Fibroblast of the conjunctiva (primary cell): ENCODE measurements at places on chromosomes 1 and 21.

DNA sequence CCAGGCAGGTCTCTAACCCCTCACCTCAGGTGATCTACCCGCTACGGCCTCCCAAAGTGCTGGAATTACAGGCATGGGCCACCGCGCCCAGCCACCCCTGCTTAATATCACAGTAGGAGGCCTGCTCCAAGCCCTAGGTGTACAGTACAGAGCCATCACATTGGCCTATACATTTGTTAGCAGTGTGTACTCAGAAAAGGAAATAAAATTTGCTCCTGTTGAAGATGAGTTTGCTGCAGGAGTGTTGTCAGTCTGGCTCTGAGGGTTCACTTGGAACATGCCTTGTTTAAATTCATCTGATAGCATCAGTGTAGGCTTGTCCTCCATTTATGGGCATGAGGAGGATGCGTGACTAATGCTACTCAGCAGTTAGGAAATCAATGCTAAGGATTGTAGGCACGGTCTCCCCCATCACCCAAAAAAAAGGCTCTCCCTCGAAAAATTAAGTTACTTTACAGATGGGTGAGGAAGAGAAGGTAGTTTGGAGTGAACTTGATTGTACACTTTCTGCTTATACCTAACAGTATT lies 4.6 kb upstream of the ENAH start:
- DNase-seq, result peak; percentile 72

DNA sequence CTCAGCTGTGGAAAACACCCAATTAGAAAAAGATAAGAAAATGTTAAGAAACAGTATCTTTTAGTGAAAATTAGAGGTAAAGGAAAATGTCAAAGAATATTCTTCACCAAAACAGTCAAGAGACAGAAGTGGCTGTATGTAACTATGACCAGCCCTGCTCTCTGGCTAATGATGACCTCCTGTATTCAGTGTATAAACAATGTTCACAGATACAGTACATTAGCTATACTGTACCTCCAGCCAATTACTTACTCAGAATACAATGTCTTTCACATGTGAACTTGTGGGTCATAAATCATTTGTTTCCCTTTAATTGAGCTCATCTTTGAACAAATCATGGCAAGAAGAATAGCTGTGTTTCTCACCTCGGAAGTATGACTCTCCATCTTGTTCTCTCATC lies 432.0 kb downstream of the LMO4 start:
- DNase-seq, result no peak

DNA sequence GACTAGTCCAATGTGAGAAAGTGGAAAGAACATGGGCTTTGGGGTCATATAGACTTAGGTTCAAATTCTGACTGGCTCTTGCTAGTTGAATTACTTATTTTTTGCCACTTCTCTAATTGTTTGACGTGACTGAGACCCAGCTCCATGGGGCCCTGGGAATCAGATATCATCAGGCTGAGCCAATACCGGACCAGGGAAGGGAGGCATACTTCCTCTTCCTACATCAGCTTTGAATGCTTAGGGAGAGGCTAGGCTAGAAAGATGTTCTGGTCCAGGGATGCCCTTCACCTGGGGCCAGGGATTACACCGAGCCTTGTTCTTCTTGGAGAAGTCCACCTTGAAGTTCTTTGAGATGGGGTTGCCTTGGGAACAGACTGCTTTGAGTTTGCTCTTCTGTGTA lies 3.7 kb upstream of the NR1I3 start:
- no peak for DNase-seq

GRCh38 chr1:36699113-36699911 lies 216.6 kb upstream of the CSF3R start:
- DNase-seq, result no peak

DNA sequence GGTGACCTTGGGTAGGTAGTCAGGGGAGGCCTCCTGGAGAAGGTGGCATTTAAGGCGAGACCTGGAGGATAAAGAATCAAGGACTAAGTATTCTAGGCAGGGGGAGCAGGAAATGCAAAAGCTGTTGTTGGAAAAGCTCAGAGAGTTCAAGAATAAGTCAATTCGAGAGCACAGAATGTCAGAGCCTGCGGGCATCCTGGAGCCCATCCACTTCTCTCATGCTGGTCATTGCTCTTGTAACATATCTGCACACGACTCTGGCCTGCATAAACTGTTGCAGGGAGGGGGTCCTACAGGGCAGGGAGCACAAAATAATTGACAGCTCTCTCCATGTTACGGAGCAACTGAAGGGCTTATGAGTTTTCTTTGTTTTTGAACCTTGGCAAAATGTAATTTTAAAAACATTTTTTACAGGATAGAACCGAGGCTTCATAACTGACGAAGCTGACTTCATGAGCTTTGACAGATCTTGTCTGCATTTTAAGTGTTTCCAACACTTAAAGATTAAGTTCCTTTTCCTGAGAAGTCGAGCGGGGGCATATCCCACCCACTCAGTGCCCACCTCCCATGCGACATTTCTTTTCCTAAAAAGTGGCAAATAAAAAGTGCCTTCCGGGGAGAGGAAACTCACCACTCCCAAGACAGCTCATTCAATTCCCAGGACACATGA lies 4.2 kb downstream of the PLA2G5 start:
- no peak for DNase-seq

- no peak for DNase-seq
These were observed 47.7 kb downstream of the CACHD1 start for GRCh38 chr1:64517640-64518039.

- DNase-seq, result no peak
These were observed 3.8 kb upstream of the EDN2 start for GRCh38 chr1:41488040-41488951.

DNA sequence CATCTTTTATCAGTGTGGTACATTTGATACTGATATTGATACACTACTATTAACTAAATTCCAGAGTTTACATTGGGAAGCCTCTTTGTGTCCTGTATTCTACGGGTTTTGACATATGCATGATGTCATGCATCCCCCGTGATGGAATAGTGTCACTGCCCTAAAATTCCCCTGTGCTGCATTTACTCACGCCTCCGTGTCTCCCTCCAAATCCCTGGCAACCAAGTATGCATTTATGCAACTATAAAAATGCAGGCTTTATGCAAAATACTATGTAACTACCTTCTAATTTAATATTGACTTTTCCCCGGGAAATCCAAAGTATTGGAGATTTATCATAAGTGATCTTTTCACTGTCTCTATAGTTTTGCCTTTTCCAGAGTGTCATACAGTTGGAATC lies 453.7 kb upstream of the RUNX1 start:
- DNase-seq, result no peak

GRCh38 chr1:69952676-69953075 lies 252.7 kb downstream of the LRRC40 start:
- DNase-seq, result no peak

GRCh38 chr1:26972390-26972789 lies 12.1 kb upstream of the KDF1 start:
- no peak for DNase-seq

DNA sequence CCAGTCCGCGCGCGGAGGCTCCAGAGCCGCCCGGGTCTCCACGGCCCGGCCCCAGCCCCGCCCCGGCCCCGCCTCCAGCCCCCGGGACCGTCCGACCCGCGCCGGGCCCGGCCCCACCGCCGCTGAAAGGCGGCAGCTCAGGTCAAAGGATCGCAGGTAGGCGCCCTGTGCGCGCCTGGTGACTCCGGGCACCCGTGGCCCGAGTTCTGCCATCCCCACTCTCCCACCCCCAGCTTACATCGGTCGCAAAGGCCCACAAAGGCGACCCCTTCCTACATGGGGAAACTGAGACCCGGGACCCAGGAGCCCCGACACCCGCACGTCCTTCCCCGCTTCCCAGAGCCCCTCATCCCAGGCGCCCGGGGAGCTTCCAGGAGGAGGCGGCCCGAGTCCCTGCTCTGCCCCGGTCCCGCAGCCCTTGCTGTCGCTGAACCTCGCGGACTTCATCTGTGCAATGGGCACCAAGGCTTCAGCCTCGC lies at the start of gene TMEM200B:
Gene TMEM200B (minus strand): TSS at position 17 of the 479 bp plus-strand sequence. CDS start 2,075 bp downstream, outside the sequence.
- no peak for DNase-seq

DNA sequence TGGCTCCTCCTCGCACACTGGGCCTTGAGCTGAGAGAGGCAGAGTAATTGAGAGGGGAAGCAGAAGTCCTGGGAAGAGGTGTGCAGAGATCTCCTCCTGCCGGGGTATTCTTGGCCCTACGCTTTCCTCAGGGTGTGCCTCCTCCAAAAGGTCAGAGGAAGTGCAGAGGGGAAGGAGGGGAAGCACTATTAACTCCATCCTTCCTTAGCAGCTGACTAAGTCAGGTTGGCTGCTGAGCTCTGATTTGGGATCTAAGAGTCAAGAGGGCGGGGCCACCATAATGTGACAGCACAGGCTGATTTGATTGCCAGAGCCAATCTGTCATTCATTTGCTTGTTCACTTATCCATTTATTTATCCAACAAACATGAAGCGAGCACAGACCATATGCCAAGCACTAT lies 12.3 kb downstream of the ATP2B4 start:
- DNase-seq, result no peak

- DNase-seq, result no peak
These were observed 1.9 kb downstream of the YBX1 start for GRCh38 chr1:42684139-42684538.

DNA sequence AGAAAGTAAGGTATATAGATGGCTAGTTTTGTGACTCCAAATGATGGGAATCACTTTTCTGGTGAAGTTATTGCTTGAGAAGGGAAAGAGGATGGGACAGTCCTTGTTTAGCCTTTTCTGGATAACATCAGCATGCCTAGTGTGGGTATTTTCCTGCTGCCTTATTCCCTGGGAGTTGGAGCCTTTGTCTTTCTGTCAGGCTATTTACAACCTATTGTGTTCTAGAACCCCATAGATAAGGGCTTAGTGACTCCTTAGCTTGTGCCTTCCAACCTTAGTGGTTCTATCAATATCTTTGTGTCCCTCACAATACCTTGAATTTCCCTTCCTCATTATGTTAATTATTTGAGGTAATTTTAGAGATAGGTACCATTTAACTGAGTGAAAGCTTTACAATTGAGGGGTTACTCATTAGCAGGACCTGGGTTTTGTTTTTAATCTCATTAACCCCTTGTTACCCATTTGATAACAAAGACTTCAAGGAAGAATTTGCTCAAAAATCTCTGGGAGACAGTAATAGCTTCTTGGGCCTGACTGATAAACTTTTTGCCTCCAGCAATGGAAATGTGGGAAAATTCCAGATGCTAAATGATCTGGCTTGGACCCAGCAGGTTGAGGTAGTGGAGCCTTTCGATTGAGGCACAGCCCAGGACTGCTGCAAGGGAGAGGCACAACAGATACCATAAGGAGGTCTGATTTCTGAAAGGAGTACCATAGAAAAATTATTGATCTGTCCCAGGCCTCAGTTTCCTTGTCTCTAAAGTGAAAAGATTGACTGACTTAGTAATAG lies 49.0 kb downstream of the CACHD1 start:
- no peak for DNase-seq

DNA sequence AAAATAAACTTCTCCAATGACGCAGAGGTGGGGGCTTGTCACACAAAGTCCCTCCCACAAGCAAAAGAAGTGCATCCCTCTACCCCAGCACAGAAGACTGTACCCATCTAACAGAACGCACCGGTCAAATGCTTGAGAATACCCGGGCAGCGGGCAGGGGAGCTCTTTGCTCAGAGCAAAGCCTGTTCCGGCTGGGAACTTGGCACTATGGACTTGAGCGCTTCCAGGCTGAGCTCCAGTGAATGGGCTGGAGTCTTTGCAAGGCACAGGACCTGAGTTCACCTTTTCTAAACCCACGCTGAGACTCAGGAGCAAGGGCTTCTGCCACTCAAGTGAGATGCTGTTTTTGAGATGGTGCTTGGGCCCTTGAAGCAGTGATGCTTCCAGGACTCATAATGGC lies 20.3 kb downstream of the RHBG start:
- no peak for DNase-seq

GRCh38 chr1:116847688-116848531 lies 61.8 kb upstream of the PTGFRN start:
- peak; percentile 34 for DNase-seq

DNA sequence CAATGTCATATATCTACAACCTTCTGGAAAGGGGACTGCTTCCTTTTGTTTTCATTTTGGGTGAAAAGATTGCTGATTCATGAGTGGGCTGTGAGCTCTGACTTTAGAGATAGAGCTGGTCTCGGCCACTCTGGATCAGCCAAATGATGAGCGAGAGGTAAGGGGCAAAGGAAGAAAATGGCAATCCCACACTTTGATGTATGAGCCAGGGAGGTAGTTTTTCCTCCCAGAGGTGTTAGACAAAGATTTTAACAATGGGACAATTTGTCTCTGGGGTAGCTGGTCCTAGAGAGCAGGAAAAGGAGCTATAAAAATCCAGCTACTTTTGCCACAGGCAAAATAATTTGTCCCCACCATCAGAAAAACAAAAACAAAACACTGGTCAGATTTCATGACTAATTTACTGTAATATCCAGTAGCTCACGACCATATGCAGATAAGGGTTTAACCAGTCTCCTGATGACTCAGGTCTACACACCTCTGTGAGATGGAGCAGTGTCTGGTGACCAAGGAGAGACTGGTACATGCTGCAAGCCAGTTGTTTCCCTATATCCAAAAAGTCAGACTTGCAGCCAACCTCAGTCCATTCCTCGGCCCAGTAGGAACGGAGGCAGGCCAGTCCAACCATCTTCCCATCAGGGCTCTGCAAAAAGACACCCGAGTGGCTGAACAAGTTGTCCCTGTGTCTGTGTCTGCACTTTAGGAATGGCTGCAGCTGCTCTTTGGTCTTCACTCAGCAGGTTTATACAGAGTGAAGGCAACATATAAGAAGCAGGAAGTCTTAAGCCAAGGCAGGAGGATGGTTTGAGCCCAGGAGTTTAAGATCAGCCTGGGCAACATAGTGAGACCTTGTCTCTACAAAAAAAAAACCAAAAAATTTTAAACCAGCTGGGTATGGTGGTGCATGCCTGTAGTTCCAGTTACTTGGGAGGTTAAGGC lies 29.2 kb downstream of the DNASE2B start:
- DNase-seq, result no peak

GRCh38 chr1:117003223-117003875 lies 1.8 kb downstream of the CD101 start:
- DNase-seq, result no peak

- DNase-seq, result no peak
These were observed 66.8 kb downstream of the CAPZB start for GRCh38 chr1:19418503-19418971.

- no peak for DNase-seq
These were observed 57.3 kb downstream of the NFASC start for GRCh38 chr1:204927673-204928641.

GRCh38 chr21:36419996-36420395 lies 34.8 kb downstream of the CHAF1B start:
- peak; percentile 88 for DNase-seq

- no peak for DNase-seq
These were observed 27.0 kb upstream of the ZFP69B start for GRCh38 chr1:40423264-40423642.

GRCh38 chr1:45410850-45411509 lies 70.7 kb upstream of the MUTYH start:
- no peak for DNase-seq

- DNase-seq, result no peak
These were observed 89.8 kb downstream of the EVI5 start for GRCh38 chr1:92695104-92695503.

DNA sequence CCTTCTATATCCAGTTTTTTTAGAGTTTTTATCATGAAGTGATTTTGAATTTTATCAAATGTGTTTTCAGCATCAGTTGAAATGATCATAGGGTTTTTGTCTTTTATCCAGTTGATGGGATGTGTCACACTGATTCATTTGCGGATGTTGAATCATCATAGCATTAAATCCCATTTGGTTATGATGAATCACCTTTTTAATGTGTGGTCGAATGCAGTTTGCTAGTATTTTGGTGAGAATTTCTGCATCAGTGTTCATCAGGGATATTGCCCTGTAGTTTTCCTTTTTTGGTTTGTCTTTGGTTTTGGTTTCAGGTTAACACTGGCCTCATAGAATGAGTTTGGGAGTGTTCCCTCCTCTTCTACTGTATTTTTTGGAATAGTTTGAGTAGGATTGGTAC lies 80.3 kb downstream of the DIRAS3 start:
- peak; percentile 35 for DNase-seq

GRCh38 chr1:227887697-227888403 lies 59.9 kb downstream of the WNT9A start:
- DNase-seq, result no peak
